ENCODE measurements at places on chromosomes 2 and 18.
A peak's percentile ranks its signal among the peaks of the same experiment; 100 is the strongest.

GRCh38 chr18:50638016-50638883, 78.4 kb downstream of the MAPK4 start:
- ATAC-seq = no peak

DNA sequence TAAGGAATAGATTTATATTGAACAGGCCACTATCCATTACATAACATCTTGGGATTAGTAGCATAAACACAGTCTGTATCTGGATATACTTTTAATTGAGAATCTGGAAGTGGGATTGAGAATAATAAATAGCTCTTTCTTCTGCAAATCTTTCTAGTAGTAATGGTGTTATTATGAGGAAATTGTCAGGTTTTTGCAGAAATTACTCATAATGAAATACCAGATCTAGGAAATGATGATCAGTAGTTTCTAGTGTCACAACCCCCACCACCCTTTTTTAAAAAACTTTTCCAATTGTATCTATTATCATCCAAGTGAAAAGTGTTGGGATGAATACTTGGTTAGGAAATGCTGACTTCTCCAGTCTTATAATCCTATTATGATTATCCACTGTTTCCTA, 18.7 kb downstream of the NBEAL1 start:
- no peak for ATAC-seq

- ATAC-seq = no peak
Observed at GRCh38 chr2:221488136-221488807, 83.8 kb downstream of the EPHA4 start.

DNA sequence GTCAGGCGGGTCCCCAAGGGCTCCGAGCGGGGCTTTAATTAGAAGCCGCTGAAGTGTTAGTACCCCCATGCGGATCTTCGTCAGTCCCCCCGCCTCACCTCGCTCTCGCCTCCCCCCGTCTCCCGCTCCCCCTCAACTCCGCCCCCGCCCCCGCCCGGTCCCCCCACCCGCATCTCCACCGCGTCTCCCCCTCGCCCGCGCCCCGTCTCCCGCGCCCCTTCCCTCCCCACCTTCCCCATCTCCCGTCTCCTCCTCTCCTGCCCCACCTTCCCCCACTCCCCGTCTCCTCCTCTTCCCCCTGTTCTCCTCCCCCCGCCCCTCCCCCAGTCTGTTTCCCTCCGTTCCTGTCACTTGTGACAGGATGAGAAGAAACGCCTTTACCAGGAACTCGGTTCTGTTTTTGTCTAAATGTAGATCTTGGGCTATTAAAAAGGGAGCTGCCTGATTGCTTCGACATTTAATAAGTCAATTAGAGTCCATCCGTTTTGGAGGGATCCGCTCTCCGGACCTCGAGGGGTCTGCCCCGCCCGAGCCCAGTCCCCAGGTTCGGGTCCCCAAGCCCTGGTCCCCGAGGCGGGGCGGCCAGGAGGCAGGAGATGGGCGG, 969 bp upstream of the ALKAL2 start:
- peak; percentile 10 for ATAC-seq

GRCh38 chr2:88669482-88670214, 21.8 kb upstream of the RPIA start:
- ATAC-seq = peak; percentile 77

Measured in motor neuron (in vitro differentiated cells).